ENCODE measurements at places on chromosomes 11 and 22.

DNA sequence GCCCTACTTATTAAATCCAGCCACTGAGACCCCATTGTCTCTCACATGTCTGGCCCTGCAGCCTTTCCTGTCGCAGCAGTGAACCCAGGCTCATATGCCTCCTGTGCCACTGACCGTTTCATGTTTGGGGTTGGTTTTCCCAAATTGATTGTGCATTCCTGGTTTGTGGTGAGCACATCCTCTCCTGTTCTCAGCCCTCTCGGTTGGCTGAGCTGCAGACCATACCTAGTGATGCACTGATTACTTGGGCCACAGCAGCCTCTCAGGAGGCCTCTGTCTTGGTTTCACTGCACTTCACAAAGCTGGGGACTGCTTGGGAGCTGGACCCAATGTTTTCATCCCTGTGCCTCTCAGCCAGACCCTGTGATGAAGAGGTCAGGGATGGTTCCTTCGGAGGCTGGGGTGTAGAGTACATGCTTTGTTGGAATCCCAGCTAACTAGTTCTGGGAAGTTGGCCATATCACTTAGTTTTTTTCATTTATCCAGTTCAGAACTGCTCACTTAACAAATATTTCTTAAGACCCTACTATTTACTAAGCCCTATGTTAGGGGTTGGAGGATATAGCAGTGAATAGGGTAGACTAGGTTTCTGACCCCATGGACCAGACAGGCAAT is 30.9 kb downstream of the PARVA start:
- no peak for DNase-seq

DNA sequence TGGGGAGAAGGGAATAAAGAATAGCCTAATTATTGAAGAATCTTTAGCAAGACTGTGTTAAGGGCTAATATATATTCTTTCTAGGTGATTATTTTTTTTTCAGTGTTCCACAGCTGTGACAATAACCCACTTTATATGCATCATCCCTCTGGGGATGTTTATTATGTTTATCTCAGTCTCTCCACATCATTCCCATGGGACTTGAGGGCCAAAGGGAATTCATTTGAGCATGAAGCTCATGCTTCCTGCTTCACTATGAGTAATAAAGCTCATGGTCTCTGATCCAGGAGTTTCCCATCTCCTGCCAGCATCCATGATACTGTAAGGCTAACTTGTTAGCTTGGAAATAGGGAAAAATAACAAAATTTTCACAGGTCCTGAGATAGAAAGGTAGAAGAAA is 1888.4 kb downstream of the LRRC4C start:
- DNase-seq = no peak

DNA sequence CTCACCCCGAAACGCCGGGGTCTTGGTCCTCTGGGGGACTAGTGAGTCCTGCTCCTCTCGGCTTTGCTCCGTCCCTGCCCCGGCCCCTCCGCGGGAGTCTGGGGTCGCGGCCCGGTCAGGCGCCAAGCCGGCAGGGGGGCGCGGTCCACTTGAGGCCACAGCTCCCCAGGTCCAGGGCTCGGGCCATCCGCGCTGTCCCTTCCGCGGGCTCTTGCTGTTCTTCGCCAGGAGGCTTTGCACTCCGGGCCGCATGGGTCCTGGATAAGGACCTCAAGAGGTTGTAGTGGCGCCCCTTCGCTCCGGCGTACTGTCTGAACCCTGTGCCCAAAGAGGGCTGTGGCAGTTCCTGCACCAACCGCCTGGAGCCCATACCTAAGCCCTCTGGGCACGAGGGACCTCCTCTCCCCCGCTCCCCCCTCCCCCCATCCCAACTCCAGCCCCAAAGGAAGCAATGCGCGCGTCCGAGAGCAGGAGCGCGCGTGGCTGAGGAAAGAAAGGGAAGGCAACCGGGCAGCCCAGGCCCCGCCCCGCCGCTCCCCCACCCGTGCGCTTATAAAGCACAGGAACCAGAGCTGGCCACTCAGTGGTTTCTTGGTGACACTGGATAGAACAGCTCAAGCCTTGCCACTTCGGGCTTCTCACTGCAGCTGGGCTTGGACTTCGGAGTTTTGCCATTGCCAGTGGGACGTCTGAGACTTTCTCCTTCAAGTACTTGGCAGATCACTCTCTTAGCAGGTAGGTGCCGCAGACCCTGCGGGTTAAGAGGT is at the start of gene ADM:
Gene ADM (plus strand): TSS at position 579 of the 767 bp plus-strand sequence. CDS start 628 bp downstream, outside the sequence.
- no peak for DNase-seq

DNA sequence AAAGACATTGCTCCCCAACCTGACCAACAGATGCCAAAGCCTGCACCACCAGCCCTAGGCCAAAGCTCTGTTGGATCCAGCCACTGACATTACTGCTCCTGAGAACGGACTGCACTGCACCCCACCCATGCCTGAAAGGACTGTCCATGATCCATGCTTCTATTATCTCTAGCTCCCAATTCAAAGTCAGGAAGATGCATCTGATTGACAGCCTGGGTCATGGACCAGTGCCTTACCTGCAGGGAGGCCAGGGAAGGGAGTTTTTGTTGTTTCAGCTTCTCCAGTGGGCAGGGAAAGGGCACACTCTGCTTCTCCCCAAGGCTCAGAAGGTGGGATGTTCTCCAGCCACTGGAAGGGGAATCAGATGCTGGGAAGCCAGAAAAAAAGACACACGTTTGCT is 4.8 kb upstream of the PRDM11 start:
- DNase-seq = no peak

DNA sequence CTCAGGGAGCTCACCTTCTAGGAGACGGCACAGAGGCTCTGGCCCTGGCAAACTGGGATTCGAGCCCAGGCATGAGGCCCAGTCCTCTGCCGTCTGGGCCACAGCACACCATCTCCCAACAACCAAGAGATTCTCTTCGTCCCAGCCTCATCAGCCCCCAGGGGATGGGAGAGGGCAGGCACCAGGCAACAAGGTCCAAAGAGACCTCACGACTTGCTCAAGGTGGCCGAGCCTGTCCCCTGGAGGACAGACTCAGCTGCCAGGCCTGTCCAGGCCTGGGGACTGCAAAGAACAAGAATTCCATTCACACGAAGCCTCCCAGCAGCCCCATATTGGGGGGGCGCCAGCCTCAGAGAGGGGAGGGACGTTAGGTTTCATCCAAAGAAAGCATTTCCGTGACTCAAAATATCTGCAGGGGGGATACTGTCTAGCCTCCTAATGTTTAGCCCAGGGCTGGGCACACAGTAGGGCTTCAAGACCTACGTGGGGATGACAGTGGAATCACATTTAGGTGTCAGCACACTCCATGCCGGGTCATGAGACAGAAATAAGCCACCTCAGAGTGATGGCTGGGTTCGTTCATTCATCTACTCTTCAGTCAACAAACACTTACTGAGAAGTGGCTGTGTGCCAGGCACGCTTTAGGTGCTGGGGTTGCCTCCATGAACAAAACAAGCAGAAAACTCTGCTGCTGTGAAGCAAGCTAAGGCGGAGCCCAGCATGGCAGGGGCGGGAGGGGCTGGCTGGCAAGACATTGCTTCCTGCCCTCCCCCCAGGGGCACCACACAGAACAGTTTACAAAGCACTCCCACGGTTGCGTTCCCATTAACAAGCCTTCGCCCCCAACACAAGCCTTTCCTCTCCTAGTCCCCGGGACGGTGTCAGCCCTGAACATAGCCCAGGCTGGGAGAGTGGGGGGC is 1.2 kb downstream of the CARNS1 start:
- peak; percentile 44 for DNase-seq

DNA sequence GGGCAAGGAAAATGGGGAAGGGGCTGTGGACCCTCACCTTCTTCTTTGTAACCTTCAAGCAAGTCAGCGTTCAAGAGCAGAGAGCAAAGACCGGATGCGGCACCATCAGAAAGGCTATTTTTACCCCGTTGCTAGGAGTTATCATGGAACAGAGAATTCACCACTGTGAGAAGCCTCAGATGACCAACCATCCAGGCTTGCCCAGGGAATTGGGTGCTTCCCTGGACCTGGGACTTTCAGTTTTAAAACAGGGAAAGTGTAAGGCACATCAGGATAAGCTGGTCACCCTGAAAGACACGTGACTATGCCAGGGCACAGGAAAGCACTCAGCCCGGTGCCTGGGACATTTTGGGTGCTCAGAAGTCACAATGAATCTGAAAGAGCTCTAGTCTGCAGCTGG is 10.4 kb downstream of the GALNT18 start:
- no peak for DNase-seq

GRCh38 chr22:44971651-44972362 is 38.0 kb downstream of the PHF21B start:
- no peak for DNase-seq

DNA sequence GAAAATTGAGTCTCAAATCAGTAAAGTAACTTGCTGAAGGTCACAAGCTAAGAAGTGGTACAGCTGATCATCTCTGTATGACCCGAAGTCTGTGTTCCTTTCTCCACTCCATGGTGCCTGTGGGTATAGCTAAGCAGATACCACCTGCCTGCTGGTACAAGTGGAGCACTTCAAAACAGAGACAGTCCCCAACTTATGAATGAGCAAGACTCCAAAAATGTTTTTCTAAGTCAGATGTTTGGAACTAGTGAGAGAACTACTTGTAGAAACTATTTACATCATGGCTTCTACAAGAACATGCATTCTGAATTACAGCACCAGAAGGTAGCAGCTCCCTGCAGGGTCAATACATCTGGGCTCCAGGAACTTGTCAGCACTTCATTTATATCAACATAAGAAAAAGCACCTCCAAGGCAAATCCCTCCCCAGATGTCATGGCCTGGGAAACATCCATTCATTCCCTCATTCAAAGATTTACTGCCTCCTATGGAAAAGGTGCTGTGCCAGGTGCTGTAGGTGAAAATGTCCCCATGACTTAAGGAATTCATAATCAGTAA is 94.7 kb downstream of the SERGEF start:
- no peak for DNase-seq

GRCh38 chr11:10233581-10233980 is 60.4 kb downstream of the SBF2 start:
- no peak for DNase-seq

DNA sequence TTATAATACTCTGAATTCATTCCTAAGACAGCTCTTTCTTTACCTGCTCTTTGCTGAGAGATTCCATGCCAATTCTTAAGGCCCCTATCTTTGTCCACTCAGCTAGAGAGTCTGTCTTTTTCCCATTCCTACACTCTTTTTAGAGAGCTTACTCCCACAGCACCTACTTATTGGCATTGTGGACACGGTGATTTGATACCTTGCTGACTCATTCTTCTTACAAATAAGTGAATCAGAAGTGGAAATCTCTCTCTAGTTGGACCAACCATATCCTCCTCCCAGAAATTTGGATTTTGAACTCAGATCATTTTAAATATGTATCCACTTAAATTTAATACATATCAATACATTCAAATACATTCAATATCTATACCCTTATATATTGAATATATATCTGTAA is 32.5 kb upstream of the OR6M1 start:
- DNase-seq = no peak

- peak; percentile 82 for DNase-seq
Measured at GRCh38 chr11:129639300-129639699, 176.3 kb upstream of the TMEM45B start.

- DNase-seq = no peak
Measured at GRCh38 chr11:69161117-69161407, 5.3 kb downstream of the SMIM38 start.

DNA sequence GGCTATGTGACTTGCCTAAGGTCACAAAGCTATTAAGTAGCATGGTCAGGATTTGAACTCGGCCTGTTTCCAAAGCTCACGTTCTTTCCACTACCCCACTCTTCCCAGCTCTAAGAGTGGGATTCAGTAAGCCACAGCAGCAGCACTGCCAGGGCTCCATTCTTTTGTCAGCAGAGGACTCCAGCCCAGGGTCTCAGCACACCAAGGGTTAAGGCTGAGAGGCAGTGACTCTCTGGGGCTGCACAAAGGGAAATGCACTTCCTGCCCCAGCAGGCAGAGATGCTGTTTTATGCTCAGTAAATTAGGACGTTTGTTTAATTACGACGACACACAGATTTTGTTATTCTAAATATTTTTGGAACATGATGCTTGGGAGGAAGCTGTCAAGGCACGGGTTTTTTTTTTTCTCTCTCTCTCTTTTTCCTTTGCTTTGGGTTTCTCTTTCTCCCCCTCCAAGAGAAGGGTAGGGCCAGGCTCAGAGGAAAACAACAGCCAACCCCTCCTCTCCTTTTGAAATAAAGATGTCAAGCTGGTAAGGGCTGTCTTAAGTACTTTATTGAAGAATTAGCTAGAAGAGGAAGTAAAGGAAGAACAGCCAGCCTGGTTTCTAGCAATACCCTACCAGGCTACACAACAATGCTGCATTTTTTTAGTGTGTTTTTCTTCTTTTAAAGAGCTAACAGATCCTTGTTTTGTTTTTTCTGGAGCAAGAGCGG is 2.8 kb downstream of the MYH9 start:
- DNase-seq = no peak

- no peak for DNase-seq
Measured at GRCh38 chr22:40113696-40114095, 64.0 kb upstream of the TNRC6B start.

GRCh38 chr22:47435204-47435487 is 672.7 kb downstream of the TBC1D22A start:
- no peak for DNase-seq

GRCh38 chr22:23180893-23181720 is 798 bp downstream of the BCR start:
- DNase-seq = no peak

DNA sequence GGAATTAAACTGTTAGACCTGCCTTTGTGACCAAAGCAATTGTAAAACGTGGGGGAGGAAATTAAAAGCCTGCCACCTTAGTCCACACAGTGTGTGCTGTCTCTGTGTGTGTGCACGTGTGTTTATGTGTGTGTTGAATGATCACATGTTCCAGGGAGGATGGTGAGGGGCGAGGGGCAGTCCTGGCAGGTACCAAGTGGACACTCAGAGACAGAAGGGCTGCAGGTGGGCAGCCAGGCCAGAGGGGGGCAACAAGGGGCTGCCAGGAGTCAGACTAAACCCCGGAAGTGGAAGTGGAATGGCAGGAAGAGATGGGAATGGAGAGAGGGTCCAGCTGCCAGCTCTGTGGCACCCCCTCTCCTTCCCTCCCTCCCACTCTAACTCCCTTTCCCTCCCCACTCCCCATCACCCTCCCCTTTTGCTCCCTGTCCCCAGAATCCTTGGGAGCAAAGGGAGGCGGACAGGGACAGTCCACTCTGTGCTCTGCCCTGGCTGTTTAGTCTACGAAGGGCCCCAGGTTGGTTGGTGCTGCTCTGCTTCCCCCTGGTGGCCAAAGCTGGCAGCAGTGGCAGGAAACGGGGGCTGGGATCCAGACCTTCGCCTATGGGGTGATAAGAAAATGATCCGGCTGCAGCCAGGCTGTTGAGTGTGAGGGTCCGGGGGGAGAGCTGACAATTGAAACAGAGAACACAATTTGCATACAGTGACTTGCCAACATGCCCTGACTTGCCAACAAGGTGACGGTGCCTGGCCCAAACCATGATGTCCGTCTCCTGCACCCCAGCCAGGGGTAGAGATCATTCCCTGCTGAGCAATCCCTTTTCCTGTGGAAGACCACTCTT is 24.4 kb downstream of the P2RY2 start:
- peak; percentile 94 for DNase-seq

DNA sequence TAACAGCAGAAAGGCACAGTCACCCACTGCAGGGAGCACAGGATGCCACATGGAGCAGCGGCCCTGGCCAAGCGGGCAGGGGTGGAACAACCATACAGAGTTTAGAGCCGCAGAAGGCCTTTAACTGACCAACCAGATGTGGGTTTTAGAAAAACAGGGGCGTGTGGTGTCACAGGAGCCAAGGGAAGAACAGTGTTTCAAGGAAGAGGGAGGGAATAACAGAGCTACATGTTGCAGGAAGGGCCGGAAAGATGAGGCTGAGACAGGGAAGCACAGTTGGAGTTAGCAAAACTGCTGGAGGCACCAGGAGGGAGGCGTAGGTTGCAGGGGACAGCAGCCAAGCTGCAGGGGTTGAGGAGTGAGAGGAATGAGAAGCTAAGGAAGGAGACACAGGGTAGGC is 7.8 kb upstream of the NAA40 start:
- no peak for DNase-seq

Measured in SHP77 treated with DMSO at 0.1 percent for 48 hours (cell line).